Adipocyte (in vitro differentiated cells): ENCODE measurements at places on chromosomes 7 and 10.
A peak's percentile ranks its signal among the peaks of the same experiment; 100 is the strongest.

- DNase-seq = no peak
Measured at GRCh38 chr7:99829524-99830160, 1.8 kb downstream of the CYP3A43 start.

GRCh38 chr7:28726555-28726954 lies 231.6 kb downstream of the TRIL start:
- DNase-seq = peak; percentile 53

DNA sequence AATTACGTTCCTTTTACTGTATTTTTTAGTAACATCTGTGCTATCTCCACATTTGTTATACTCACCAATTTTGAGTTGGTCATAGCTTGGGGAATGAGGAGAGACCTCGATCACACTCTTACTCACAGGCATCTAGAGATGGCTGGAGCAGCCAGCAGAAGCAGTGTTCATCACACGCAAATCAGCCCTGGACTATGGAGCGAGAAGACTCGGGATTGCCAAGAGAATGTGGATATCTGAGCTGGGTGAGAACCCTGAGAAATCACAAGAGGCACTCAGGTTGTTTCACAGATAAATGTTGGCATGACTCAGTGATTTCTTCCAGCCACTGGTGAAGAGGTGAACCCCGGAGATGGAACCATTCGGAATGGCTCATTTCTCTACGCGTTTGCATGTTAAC lies 820.1 kb upstream of the IGFBP3 start:
- no peak for DNase-seq

GRCh38 chr10:101835362-101835761 lies 8.2 kb downstream of the KCNIP2 start:
- DNase-seq = no peak

DNA sequence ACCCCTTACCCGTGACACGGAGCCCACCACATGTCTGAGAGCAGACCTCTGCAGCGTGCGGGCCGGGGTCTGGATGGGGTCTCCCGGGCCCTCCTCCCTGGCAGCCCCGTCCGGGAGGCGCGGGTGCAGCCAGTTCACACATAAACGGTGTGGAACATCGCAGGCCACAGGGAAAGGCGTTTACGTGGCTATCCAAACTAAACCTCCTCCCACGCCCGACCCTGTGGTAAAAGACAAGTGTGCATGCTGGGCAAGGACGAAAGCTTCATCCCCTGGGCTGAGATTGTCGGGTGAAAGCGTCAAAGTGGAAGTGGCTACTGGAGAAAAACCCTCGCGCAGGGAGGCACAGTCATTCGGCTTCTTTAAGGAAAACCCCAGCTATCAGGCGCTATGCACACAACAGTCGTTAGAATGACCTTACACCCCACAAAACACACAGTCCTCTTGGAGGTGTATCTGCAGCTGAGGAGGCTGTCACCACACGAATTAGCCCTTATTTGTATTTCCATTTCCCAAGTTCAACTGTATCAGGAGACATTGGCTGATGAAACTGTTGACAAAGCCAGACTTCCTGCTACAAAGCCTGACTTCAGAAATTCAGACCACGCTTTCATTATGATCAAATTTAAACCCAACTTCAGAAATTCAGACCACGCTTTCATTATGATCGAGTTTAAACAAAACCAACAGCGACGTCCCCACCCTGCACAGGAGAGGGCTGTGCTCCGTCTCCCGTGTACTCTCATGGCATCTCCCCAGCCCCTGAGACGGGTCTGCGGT lies 15.3 kb downstream of the GPER1 start:
- DNase-seq = no peak

DNA sequence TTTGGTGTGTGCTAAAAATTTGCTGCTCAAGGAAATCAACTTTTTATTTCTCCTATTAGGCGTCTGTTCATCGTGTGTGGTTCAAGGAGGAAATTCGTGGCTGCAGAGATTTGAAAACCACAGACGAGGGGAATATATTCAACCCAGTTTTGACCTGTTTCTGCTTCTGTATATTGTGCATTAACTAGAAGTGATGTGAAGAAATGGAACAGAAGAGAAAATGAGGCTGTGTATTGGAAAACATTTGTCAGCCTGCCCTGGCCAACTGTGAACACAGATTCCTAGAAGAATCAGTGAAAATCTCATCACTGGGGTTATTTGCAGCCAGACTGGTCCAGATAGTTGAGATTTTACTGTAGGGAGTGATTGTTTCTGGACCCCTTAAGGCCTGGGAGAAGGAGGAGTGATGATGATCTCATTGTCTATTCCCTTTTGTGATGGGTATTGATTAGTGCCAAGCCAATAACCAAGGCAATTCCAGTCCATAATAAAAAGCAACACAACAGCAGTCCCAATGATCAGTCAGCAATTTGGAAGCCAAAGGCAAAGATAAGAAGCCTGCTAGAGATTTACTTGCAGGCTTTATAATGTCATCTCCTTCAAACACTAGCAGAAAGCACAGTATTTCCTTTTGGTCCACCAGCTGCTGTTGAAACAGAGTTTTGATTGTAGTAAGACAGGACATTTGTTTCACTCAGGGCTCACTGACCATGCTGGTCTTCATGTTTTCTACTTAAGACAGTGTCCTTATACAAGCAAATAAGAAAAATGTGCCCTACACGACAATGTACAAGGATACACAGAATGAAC lies 339.4 kb downstream of the PRPF18 start:
- no peak for DNase-seq

DNA sequence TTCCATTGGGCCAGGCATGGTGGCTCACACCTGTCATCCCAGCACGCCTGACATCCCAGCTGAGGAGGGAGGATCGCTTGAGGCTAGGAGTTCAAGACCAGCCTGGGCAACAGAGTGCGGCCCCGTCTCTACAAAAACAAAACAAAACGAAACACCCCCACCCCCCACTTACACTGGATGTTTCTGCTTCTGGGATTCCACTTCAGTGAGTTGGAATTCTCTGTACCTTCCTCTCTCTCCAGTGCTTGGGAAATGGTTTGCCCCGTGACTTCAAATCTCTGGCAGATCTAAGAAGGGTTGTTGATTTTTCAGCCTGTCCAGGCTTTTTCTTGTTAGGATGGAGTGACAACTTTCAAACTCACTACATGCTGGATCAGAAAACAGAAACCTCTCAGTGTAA lies 106.9 kb downstream of the ANLN start:
- DNase-seq = no peak

GRCh38 chr7:973312-973711 lies 2.0 kb downstream of the COX19 start:
- no peak for DNase-seq

DNA sequence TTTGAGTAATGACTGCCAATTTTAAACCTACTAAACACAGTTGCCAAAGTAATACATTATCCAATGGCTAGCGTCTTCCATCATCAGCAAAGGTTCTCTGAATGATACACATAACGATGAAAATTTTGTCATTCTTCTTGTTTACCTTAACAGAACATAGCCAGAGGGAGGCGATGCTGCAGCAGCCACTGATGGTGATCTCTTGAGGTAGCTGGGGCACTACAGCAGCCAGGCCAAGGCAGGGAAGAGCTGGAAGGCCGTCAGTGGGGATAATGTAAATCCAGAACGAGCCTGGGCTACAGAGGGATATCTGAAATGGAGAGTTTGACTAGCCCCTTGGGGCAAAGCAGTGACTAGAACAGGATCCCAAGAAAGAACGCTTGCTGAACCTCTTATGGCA lies 38.8 kb downstream of the PRPS1L1 start:
- DNase-seq = no peak

GRCh38 chr10:70600512-70601395 lies 1.8 kb downstream of the PRF1 start:
- DNase-seq = no peak

DNA sequence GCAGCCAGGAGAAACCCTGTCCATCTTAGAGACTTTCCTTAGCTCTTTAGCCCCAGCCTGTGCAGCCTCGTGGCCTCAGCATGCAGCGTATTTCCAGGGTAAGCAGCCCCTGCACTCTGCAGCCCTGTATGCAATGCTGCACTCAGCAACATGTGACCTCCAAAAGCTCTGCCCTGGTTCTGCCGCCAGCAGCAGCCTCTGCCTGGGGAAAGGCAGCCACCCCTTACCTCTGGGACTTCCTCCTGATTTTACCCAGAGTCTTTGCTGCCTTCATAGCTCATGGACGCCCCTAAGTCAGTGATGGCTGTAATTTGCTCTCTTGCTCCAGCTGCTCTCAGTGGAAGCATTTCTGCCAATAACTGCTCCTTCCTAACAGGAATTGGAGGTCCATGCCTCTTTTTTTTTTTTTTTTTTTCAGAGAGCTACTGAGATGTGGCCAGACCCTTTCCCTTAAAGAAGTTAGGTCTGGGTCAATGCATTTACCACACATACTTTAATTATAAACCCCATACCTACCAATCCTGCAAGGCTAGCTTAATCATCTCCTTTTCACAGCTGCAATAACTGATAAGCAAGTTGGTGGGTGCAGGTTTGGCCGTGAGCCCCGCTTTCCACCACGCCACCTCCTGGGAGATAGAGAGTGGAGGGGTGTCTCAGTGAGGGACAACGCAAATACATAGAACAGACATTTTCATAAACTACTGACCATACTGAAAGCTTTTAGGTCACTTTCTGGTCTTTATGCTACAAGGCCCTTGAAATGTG lies 71.7 kb downstream of the RAMP3 start:
- DNase-seq = no peak

DNA sequence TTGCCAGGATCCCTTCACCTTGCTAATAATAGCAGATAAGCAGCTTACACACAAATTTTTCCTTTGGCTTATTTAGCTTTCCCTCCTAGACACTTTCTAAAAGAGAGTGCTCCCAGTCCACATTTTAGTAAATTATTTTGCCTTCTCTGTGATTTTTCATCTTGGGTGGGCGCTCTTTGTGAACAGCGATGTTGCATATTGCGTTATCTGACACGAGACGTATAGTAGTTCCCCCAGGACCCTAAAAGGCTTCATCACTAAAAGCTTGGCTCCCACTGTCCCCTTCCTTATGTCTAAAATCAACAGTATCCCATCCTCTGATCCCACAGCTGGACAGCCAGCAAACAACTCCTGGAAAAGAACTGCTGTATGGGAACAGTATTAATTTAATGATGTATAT lies 232.9 kb downstream of the DYNC1I1 start:
- DNase-seq = no peak

DNA sequence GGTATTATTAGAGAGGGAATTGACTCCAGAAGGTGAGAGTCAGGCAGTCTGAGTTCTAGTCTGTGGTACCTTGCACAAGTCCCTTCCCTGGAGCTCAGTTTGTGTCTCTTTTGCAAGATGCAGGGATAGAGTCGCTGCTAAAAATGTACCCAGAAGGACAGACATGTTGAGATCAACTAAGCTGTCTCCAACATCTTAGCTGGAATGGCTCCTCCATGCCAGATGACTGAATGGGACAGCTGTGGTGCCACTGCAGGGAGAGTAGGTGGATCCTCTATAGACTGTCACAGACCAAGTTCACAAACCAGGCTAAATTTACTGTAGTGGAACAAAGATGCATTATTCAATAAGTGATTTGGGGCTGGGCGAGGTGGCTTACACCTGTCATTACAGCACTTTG lies 120.1 kb downstream of the NEURL1 start:
- no peak for DNase-seq

DNA sequence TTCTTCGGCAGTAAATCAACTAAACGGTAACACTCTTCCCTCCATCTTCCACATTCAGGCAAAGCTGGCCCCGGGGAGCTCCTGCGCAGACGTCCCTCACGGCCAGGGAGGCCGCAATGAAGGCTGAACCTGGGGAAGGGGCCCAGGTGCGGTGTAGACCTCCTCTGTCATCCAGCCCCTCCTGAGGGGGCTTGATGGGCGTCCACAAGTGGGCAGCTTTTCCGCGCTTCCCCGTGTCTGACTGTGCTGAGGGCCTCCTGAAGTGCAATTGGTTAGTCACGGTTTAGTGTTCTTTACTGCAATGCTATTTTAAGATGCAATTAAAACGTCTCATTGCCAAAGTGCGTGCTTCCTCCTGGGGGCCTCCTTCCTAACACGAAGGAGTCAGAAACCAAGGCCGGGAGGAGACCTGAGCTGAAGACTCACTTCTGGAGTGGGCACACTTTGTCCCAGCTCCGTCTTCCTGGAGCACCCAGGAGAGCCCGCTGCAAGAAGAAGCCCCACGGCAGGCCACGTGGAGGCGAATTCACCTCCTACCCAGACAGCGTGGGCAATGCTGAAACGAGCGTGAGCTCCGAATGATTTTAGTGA lies 173.3 kb downstream of the ELFN1 start:
- DNase-seq = peak; percentile 85

- no peak for DNase-seq
Measured at GRCh38 chr10:8275911-8276310, 221.4 kb downstream of the GATA3 start.

DNA sequence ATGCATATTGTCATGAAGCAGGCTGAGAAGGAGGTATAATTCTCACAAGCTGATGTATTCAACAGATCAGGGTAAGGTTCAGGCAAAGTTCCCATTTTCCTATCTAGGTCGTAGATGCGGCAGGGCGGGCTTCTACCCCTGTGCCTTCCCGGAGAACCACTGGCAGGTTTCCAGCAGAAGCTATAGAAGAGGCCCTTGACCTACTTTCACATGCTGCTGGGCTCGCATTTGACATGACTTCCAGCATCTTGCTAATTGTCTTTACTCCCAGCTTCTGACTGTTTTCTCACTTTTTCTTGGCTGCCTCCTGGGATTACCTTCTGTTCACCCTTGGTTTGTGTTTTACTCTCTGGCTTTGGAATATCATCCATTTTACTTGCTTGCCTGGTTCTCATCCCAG lies 32.6 kb upstream of the ORC5 start:
- DNase-seq = no peak

GRCh38 chr10:89738551-89739209 lies 37.3 kb downstream of the KIF20B start:
- peak; percentile 6 for DNase-seq

- no peak for DNase-seq
Measured at GRCh38 chr7:86785641-86786040, 141.9 kb downstream of the GRM3 start.

- no peak for DNase-seq
Measured at GRCh38 chr10:85596389-85596788, 770.2 kb downstream of the GRID1 start.
